ENCODE measurements at places on chromosomes 3 and 15.

DNA sequence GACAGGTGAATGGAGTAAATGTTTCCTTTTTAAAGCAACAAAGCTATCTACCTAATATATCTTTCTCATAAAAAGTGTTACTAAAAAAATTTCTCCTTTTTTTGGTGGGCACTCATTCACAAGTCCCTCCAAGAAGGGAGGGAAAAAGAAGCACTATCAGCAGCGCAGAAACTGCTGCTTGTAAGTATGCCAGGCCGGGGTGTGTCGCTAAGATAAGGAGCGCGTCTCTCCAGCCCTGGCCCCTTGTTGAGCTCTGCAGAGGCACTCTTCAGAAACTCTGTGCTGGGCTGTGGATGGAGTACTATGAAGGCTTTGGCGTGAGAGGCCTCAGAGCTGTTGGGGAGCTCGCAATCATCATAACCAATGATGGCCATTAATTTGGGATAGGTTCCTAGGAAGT lies 49.1 kb downstream of the ZDHHC3 start:
- no peak for DNase-seq

DNA sequence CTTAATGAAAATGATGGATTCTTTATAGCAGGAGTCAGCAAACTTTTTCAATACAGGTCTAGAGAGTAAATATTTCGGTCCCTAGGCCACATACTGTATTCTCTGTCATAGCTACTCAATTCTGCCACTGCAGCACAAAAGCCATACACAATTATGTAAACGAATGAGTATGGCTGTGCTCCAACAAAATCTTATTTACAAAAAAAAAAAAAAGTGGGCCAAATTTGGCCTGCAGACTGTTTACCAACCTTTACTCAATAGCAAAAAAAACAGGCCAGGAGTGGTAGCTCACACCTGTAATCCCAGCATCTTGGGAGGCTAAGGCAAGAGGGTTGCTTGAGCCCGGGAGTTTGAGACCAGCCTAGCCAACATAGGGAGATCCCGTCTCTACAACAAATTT lies 41.1 kb downstream of the TTBK2 start:
- DNase-seq, result no peak

DNA sequence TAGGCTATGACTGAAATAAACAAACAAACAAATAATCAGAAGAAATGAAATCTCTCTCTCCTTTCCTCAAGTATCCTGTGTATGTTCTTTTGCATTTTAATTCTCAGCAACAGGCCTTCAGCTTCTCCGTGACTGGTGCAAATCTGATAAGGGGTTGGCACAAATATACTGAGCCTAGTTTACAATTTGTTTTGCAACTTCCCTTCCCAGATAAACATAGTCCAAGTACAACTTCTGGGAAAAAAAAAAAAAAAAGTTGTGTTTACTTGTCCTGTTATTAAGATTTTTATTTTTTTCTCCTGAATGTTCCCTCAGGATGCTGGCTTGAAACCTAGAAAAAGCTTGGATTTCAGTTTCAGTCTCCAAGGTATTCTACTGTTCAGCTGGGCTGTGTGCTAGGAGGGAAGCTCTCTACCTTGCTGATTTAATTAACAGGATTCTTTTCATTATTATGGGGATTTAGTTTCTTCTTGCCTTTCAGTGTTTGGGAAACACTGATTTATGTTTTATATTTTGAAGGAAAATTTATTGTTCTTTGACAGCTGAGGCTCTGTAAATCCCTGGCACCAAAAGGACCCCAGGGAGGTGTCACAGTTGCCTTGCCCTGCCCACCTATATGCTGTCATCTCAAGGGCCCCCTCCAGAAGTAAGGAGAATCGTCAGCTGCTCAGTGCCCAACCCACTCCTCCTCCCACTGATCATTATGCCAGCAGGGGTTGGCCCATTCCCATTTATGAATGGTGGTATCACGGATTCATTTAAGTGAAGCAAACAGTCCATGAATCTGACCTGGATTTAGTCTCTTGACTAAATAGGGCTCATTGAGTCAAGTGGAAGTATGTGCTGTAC lies 185.2 kb downstream of the MEIS2 start:
- no peak for DNase-seq

DNA sequence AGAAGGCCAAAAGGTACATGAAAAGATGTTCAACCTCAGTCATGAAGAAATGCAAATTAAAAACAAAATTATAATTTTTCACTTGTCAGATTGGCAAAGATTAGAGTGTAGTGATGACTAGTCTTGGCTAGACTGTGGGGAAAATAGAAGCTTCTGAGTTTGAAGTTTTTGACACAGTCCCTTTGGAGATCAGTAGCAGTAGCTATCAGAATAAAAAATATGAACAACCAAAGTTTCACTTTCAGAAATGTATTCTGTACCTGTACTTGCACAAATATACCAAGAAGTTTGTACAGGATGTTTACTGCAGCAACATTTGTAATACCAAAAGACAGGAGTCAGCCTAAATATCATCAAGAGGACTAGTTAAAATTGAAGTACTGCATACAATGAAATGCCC lies 14.1 kb downstream of the ATP2C1 start:
- DNase-seq, result no peak

DNA sequence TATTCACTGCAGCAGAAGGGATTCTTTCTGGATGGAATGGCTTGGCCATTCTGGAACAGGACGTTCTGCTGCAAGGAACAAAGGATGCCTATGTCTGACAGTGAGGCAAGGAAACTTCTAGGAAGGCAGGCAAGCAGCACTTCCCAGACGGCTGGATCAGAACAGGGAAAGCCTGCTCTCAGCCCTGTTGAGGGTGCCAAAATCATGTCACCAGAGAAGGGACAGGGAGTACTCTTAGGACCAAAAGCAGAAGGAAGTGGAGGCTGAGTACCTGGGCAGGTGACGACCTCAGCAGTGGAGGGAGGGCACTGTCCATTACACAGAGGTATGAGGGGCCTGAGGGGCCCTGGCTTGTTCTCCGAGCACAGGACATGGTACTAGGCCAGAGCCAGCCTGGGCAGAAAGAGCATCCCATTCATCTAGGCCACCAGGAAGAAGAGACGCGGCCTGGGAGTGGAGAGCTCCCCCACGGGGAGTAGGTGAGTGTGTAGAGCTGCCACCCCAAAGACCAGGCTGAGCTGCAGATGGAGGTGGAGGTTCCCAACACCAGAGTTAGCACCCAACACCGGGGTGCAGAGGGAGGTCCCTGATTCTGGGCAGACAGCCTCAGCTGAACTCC lies 9.6 kb downstream of the KLF15 start:
- DNase-seq, result no peak

DNA sequence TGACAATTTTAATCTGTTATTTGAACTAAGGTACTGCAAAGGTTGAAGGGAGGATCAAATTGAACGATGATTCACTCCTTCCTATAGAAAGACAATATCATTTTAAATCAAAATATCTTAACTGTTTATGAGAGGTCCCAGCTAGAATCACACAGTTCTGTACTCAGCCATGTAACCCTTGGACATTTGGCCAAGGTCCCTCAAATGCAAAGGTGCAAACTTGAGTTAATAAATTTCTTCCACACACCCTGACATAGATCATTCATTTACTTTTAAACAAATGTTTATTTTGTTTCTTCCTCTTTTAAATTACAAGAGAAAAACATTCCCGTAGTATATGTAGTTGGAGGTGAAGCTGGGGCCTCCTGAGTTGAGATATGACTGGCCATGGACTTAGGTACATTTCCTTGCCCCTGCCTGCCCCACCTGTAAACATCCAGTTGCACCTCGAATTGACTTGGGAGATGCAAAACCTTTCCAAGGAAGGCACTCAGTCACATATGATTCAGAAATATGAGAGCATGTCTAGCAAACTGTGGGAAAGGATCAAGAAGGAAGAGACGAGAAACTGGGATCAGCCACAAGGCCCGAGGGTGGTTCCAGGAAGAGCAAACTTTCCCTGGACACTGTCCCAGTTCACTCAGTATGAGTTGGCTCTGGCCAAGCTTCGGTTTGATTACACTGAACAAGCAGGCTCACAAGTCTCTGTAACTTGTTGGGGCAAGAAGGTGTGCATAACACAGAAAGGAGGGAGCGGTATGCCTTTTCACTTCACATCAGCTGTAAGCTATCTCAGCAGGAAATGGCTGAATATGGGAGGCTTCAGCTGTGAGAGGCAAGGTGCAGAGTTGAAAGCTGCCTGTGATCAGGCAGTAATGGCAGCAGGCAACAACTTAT lies 6.7 kb downstream of the TNFSF10 start:
- DNase-seq, result no peak

Measured in GF-D8 (cell line).